ENCODE measurements at places on chromosomes 16 and 17.

GRCh38 chr17:70675070-70675590 is 505.8 kb downstream of the KCNJ2 start:
- DNase-seq: no peak

GRCh38 chr16:67411339-67411738 is 4.9 kb downstream of the ZDHHC1 start:
- no peak for DNase-seq

DNA sequence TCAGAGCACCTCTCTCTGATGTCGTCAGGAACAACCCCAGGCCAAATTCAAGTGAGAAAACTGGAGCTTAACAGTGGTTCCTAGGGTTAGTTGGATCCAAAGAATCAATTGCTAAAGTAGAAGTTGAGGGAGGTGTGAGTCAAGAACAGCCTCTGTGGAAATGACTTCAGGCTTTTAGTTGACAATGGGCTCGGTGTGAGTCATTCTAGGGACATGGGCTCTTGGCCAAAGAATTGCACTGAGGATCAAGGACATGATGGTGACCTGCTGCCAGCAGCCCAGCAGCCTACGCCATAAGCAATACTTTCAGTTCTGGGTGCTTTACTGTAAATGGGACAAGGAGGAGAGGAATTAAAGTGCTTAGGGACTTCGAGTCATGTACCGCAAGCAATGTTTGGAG is 32.1 kb upstream of the SMURF2 start:
- peak; percentile 64 for DNase-seq

DNA sequence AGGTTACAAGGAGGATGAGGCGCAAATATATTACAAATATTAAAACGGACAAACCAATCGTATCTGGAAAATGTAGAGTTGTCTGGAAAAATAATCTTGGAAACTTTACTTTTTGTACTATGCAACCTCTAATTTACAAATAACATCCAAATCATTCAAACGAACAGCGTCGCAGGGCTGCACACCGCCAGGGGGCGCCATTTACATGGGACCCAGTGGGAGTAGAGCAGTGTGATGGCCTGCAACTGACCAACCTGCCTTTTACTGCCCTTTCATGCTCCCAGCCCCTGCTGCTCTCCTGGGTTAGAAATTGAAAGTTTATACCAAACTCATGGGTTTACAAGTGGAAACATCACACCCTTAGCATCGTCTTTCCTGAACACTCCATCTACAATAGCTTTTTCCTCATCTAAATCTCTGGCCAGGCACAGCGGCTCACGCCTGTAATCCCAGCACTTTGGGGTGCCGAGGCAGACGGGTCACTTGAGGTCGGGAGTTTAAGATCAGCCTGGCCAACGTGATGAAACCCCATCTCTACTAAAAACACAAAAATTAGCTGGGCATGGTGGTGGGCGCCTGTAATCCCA is 10.0 kb downstream of the PITPNC1 start:
- peak; percentile 72 for DNase-seq

DNA sequence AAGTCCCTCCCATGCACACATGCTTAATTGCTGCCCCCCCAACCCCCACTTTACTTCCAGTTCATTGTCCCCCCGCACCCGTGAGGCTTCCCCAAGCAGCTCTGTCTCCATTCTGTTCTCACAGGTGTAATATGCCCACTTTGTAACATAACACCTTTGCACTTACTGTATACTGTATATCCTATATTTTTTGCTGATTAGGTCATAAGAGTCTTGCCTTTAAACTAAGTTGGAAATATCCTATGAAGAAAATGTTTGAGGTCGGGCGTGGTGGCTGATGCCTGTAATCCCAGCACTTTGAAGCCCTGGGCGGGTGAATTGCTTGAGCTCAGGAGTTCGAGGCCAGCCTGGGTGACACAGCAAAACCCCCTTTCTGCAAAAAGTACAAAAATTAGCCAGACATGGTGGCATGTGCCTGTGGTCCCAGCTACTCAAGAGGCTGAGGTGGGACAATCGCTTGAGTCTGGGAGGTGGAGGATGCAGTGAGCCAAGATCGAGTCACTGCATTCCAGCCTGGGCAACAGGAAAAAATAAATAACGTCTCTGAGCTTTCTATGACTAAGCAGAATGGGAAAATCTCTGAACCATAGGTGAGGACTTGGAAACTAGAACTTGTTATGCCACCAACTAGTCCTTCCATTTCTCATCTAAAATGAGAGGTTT is 76.1 kb downstream of the TNRC6C start:
- peak; percentile 47 for DNase-seq

DNA sequence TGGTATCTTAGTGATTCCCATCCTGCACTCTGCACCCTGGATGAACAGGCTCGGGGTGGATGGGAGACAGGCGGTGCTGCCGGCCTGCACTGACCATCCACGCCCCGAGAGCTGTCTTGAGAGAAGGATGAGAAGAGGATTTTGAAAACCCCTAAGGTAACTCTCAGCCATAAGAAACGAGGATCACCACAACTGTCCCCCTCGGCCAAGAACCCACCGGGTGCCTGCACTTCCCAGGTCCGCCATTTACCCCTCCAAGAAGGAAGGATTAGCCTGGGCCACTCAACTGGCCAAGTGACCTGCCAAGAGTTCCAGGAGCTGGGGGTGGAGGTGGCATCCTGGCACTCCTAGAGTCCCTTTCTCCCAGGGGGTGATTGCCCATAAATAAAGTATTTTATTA is 302.4 kb upstream of the TNRC6C start:
- no peak for DNase-seq
